Adipocyte (in vitro differentiated cells): ENCODE measurements at places on chromosomes 13 and 19.
A peak's percentile ranks its signal among the peaks of the same experiment; 100 is the strongest.

DNA sequence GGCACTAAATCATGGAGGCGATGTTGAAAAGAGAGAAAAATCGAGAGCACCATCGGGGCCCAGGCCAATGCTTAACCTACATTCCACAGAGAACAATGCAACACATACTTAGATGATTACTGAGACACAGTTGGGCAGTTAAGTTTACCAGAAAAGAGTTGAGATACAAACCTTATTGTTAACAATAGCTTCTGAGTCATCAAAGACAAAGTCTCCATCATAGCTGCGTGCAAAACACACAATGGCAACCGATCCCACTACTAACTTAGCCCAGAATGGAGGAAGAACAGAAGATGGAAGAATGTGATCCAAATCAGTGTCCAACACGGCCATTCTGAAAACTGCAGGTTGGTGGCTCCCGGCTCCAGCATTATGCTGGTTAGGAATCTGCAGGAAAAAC lies 6.2 kb downstream of the TMTC4 start:
- DNase-seq, result no peak

DNA sequence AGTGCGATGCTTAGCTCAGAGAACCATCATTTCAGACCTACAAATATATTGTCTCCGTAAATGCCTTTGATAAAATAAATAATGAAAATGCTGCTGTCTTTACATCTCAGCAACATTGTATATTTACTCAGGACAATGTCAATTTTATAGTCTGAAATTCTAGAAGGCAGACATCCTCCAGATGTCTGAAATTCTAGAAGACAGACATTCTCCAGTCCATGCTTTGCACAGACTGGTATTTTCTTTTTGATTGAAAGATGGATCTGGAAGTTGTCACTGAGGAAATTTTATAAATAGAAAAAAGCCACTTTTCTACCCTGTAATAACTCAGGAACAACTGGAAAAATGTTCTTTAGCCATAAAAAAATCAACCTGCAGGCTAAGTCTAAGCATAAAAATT lies 2293.3 kb downstream of the PCDH9 start:
- peak; percentile 29 for DNase-seq

GRCh38 chr19:54255105-54255775 lies 1.8 kb downstream of the LILRB5 start:
- DNase-seq, result no peak

DNA sequence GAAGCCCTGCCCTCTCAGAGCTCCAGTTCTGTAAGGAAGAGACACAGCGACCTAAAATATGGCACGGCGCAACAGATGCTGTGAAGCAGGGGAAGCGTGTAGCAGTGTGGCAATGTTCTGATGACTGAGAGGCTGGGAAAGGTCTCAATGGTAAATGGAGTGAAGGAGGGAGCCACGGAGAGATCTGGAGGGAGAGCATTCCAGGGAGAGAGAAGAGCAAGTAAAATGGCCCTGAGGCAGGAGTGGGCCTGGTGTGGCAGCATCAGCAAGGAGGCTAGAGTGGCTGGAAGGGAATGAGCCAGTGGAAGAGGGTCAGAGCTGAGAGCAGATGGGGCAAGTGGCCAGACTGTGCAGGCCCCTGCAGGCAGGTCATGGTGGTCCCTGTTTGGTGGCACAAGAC lies 16.4 kb downstream of the RCN3 start:
- DNase-seq, result no peak

- peak; percentile 61 for DNase-seq
These were observed 20.5 kb downstream of the ZNF114 start for GRCh38 chr19:48290401-48290770.
